ENCODE measurements at places on chromosomes 3 and 15.

DNA sequence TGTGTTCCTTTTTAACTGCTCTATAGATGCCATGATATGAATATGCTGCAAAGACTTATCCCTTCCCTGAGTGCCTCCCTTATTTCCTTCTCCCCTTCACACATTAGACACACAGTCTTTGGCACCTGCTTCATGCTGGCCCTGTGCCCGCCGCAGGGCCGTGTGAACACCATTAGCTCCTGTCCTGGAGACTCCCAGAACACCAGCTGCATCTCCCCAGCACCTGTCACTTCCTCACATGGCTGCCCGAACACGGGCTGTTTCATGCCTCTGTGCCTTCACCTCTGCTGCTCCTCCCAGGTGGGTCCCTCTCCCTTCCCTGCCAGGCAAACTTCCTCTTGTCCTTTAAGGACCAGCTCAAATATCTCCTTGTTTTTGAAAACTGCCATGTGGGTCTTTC lies 40.5 kb upstream of the SEC13 start:
- DNase-seq = no peak

DNA sequence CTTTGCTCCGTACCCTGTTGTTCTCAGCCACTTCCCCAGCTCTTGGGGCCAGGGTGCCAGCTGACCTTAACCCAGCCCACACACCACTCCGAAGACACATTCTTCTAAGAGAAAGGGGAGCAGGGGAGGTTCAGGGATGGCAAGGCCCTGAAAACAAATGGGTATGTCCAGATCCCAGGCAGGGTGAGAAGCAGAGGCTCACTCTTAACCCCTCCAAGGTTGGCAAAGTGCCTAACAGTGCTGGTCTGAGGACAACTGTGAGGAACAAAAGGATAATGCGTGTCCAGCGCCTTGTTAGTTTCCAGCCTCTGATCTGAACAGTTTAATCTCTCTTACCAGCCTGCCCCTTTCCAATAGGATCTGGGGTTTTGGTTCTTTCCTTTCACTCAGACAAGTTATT lies 1.5 kb downstream of the TMEM44 start:
- no peak for DNase-seq

- DNase-seq = no peak
Measured at GRCh38 chr15:53833134-53833624, 73.7 kb upstream of the WDR72 start.

- DNase-seq = peak; percentile 4
Measured at GRCh38 chr3:141000027-141000663, 51.0 kb upstream of the SPSB4 start.

GRCh38 chr15:63860155-63860554 lies 26.4 kb upstream of the HERC1 start:
- DNase-seq = no peak

GRCh38 chr3:101999177-101999779 lies 150.0 kb downstream of the NFKBIZ start:
- DNase-seq = no peak

- DNase-seq = no peak
Measured at GRCh38 chr15:71066983-71067382, 48.3 kb upstream of the THSD4 start.

- no peak for DNase-seq
Measured at GRCh38 chr3:63538919-63539318, 113.6 kb upstream of the SNTN start.

GRCh38 chr3:126113733-126114442 lies 30.0 kb upstream of the SLC41A3 start:
- no peak for DNase-seq

- DNase-seq = no peak
Measured at GRCh38 chr3:29924783-29925561, 644.1 kb downstream of the RBMS3 start.

- DNase-seq = no peak
Measured at GRCh38 chr3:142997330-142997729, 4.0 kb upstream of the U2SURP start.

GRCh38 chr3:51862886-51863285 lies 1.5 kb downstream of the IQCF2 start:
- no peak for DNase-seq

DNA sequence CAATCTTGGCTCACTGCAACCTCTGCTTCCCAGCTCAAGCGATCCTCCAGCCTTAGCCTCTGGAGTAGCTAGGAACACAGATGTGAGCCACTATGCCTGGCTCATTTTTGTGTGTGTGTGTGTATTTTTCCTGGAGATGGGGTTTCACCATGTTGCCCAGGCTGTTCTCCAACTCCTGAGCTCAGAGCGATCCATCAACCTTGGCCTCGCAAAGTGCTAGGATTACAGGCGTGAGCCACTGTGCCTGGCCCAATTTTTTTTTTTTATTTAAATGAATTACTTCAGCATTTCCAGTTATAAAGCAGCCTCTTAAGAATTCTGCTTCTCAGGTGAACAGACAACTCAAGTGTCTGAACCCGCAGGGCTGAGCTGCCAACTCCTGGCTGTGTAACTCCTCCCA lies 20.1 kb upstream of the ST3GAL6 start:
- no peak for DNase-seq

DNA sequence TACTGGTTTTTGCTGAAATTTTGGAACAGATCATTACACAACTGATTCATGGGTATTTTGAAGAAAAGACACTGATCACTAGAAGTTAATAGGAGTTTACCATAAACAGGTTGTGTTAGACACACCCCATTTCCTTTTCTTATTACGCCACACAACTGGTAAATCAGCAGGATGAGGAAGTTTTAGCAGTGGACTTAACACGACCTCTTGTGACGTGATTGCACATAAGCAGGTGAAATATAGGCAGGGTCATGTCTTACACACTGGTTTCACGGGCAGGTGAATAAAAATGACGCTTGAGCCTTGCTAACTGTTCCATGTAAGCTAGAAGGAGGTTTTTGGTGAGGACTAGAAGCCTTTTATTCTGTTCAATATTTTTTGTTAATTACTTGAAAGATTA lies 27.1 kb upstream of the TPRG1 start:
- no peak for DNase-seq

- DNase-seq = no peak
Measured at GRCh38 chr15:93071469-93071936, 17.5 kb downstream of the RGMA start.

GRCh38 chr15:88204584-88204983 lies 52.0 kb downstream of the NTRK3 start:
- DNase-seq = no peak

GRCh38 chr3:16587047-16587680 lies 18.1 kb downstream of the DAZL start:
- DNase-seq = no peak

DNA sequence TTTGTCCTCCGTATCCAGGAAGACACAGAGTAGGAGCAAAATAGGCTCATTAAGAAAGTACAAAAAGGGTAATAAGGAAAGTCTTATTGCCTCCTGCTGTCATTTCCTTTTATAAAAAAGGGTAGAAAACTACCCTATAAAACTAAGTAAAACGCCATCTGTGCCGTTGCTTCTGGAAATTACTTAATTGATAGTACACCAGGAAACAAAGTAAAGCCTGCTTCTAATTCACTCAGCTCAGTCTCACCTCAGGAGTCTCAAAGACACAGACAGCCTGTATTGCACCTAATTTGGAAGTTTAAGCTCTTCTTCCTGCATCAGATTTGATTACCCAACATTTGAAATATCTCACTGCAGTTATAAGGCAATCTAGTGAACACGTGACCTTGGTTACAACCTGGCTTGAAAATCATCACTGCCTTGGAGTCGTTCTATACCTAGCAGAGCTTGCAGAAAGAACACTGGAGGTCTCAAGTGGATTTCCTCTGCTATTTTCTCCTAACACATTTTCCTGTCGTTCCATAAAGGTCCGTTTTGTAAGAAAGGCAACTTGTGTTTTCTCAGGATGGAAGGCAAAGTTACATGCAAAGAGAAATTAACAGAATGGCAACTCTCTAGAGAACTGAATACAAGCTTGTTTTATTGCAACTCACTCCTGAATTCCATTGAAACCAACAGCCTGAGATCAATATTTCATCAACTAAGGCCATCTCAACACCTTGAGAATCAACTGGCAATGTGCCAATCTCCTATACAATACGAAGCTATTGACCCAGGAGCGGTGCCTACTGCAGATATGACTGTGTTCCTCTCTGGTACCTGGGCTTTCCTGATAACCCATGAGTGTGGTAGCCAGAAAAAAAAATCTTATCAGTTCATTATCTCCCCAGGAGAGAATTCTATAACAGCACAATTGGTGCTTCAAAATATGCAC lies 203.3 kb upstream of the LMCD1 start:
- no peak for DNase-seq

DNA sequence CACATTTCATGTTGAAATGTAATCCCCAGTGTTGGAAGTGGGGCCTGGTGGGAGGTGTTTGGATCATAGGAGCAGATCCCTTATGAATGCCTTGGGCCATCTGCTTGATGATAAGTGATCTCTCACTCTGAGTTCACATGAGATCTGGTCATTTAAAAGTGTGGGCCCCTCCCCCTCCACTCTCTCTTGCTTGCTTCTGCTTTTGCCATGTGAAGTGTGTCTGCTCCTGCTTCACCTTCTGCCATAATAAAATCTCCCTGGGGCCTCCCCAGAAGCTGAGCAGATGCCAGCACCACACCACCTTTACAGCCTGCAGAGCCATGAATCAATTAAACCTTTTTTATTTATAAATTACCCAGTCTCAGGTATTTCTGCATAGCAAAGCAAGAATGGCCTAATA lies 14.2 kb upstream of the CD200R1L start:
- DNase-seq = no peak

DNA sequence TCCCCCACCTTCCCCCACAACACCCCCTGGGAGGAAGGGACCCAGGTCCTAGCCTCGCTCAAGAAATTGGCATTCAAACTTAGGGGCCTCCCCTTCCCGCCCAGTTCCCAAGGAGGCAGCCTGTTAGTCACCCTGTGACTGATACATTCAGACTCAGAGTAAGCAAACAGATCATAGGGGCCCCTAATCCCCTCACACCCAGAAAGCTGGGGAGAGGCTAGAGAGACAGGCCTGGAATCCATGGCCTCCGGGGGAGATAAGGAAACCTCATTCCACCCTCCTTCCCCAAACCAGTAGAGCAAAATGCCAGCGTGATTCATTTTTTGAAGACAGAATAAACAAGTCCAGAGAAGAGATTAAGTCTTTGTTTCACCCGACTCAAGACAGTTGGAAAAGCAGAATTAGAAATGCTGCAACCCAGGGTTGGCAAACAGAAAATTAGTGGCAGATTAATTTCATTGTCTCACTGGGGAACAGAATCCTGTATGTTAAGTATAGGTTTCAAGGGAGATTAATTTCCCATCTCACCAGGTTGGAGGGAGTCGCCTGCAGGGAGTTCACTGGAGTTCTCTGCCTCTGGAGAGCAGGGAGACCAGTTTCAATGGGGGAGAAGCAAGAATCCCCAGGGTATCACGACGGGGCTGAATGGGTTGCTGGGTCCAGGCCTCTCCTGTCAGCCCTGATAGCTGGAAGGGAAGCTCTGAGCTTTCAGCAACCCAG lies 268.3 kb downstream of the UACA start:
- DNase-seq = no peak

GRCh38 chr3:119783883-119784282 lies 2.0 kb downstream of the NR1I2 start:
- no peak for DNase-seq

DNA sequence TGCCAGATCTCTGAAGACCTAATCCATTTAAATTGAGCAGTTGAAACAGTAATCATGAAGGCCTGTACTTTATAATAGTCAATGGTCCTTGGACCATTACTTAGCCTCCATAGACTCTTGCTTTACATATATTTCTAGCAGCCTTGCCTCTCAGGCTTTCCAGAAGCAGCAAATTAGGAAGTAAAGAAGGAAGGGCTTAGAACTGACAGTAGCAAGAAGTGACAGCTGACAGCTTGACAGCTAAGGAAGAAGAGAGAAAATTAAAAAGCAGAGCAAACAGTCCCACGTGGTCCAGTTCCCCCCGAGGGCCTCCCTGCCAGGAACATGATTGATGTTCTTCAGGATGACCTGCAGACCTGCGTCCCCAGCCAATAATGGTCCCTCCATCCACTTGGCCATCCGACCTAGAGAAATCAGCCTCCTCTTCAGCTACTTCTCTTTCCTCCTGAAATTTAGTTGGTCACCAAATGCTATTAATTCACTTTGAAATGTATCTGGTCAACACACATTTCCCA lies 15.0 kb upstream of the PSMD6 start:
- no peak for DNase-seq

Measured in C1 segment of cervical spinal cord (tissue), 14 donors.